ENCODE measurements at places on chromosomes 4 and X. TPM values are rescaled to one million over a fixed set of nuclear protein-coding genes. Genes with fewer than 3 reads are reported as not detected.

ASB5 gene
- 14.6 TPM for total RNA-seq

PPP2R2C gene
- total RNA-seq, result 5.9 TPM

STATH gene
- total RNA-seq, result not detected

GPC3 gene
- 34.7 TPM for total RNA-seq

NDP gene
- not detected for total RNA-seq

RPS6KA3 gene
- 20.5 TPM for total RNA-seq

CSAG2 gene
- total RNA-seq, result 0.35 TPM

PGK1 gene
- 306 TPM for total RNA-seq

POU4F2 gene
- total RNA-seq, result not detected

NPNT gene
- 1.3 TPM for total RNA-seq

HTN3 gene
- not detected for total RNA-seq

OTC gene
- total RNA-seq, result not detected

DCAF12L2 gene
- total RNA-seq, result 3.4 TPM

ESX1 gene
- not detected for total RNA-seq

NLGN4X gene
- 82.0 TPM for total RNA-seq

PLAC8 gene
- total RNA-seq, result 0.82 TPM

COL4A5 gene
- total RNA-seq, result 302 TPM

SOWAHD gene
- total RNA-seq, result 2.7 TPM

GUCY1B1 gene
- total RNA-seq, result 3.4 TPM

TASL gene
- total RNA-seq, result not detected

DNAAF6 gene
- not detected for total RNA-seq

CCSER1 gene
- total RNA-seq, result 1.7 TPM

USP51 gene
- total RNA-seq, result 13.3 TPM

NKX3-2 gene
- 0.25 TPM for total RNA-seq

DUSP9 gene
- total RNA-seq, result 0.31 TPM

DGKK gene
- 3.5 TPM for total RNA-seq

SPATA18 gene
- total RNA-seq, result 3.3 TPM

NMU gene
- total RNA-seq, result 9.6 TPM
